Skin of body (tissue), 3 donors: ENCODE measurements at places on chromosomes 2 and 18. TPM values are rescaled to one million over a fixed set of nuclear protein-coding genes. Genes with fewer than 3 reads are reported as not detected.

Gene PDCL3
- total RNA-seq = 15.7 TPM

Gene CDH2
- 5.4 TPM for total RNA-seq

Gene ANKRD36C
- 109 TPM for total RNA-seq

Gene FEV
- total RNA-seq = not detected

Gene RAB27B
- total RNA-seq = 10.5 TPM

Gene GAL3ST2
- 0.30 TPM for total RNA-seq

Gene IKZF2
- total RNA-seq = 4.4 TPM

Gene ALLC
- total RNA-seq = not detected

Gene C1GALT1C1L
- total RNA-seq = 0.89 TPM

Gene COPS9
- total RNA-seq = 88.1 TPM

Gene UGP2
- 195 TPM for total RNA-seq

Gene CYP1B1
- total RNA-seq = 14.1 TPM

Gene EFEMP1
- total RNA-seq = 68.7 TPM

Gene LIMS3
- total RNA-seq = 5.9 TPM

Gene GKN1
- not detected for total RNA-seq

Gene SATB2
- total RNA-seq = 6.0 TPM

Gene FKBP1B
- total RNA-seq = 3.3 TPM

Gene MZT2A
- 31.1 TPM for total RNA-seq

Gene ANO7
- 0.79 TPM for total RNA-seq
